DMS53 (cell line): ENCODE measurements at places on chromosomes 6 and 20.
A peak's percentile ranks its signal among the peaks of the same experiment; 100 is the strongest.

DNA sequence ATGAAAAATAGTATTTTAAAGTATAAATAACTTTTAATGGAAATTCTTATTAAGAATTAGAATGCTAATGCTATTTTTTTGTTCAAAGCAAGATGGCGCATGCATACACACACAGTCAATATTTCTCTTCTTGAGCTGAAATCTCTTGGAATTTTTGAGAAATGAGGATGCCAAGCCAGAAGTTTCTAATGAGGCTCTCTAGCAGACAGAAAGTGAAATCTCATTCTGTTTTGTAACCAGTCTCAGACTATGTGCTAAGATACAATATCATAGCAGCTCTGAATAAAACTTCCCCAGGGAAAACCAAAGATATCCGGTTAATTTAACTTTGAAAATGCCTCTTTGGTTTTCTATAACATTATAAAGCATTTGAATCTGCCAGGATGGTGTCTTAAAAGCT is 97.2 kb upstream of the HDAC2 start:
- no peak for DNase-seq

DNA sequence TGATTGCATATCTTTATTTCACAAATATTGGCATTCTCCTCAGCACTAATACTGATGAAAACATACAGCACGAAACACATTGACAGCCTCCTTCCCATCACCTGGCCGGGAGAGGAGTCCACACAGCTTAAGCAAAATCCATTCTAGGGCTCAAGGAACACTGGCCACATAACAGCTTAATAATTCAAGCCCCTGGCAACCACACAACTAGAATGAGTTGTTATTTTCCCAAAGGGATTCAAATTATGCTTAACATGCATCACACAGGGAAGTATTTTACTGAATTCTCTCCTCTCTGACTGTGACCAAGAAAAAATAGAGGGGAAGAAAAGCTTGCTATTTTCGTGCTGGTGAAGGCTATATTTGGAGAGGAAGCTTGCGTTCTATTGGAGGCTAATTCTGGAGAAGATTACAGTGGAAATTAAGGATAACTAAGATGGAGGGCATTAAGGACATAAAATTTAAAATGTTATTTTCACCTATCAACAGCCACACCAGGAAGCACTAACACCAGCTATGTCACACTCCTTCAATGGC is 198.5 kb downstream of the ADGRG6 start:
- DNase-seq: no peak

DNA sequence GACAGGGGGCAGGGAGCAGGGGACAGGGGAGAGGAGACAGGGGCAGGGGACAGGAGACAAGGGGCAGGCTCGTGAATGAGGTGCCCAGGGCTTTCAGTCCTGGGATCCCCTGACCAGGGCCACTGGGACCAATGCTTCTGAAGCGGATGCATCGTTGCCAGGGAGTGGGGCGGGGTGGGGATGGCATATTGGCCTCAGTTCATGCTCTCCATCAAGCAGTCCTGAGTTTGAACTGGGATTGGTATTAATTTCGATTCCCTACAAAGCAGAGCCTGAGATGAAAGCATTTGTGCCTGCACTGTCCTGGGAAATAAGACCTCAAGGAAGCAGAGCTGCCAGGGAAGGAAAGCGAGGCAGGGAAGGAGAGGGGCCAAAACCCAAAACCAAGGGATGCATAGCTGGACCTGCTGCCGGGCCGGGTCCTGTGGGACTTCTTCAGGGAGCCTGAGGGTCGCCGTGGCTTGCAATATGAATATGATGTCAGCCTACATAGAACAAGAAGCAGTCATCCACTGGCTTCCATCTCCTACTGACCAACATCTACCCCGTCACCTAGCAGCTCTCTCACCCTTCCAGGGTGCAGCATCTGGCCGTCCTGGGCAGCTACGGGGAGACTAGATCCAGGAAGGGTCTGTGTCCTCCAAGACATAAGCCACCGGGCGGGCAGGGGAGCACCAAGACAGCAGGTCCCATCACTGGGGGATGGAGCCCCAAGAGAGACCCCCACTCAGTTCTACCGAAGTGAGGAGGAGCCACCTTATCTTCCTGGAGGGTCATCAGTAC is 233.3 kb downstream of the SYNDIG1 start:
- DNase-seq: no peak

DNA sequence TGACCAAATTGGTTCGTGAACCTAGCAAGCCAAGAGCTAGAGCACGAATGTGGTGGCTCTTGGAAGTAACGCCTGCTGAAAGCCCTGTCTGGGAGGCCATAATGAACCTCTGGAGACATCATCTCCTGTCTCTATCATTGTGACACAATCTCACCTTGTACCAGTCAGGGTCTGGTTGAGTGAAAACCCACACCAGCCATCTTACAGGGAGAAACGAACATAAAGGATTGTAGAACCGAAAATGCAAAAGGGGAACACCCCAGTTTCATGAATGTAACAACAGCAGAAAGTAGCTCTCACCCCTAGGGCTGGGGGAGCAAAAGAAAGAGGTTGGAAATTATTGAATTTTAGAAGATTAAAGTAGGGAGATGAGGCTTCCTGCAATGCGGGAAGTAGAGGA is 50.9 kb upstream of the TAB2 start:
- no peak for DNase-seq

GRCh38 chr20:61900011-61900944 is 165.4 kb downstream of the TAF4 start:
- no peak for DNase-seq

DNA sequence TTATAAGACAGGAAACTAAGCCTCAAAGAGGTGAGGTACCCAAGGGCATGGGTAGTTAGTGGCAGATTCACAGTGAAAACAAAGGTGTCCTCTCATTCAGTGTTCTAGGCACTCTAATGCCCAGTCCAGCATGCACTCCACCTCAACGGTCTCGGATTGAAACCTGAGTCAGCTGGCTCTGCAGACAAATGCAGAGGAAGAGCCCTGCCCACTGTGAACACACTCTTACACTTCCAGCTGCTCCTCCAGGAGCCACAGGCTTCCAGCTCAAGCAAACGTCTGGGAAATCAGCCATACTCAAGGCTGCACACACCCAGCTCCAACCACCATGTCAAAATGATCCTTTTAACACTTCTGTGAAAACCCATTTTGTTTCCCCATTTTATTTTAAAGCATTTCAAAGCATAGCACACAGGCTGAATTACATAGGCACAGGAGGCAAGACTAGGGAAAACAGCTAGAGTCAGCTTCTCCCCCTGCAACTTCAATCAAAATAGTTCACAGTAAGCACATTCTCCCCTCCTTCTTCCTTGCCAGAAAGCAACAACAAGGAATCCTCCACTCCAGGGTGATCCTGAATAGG is 3.0 kb upstream of the IL17A start:
- peak; percentile 70 for DNase-seq

DNA sequence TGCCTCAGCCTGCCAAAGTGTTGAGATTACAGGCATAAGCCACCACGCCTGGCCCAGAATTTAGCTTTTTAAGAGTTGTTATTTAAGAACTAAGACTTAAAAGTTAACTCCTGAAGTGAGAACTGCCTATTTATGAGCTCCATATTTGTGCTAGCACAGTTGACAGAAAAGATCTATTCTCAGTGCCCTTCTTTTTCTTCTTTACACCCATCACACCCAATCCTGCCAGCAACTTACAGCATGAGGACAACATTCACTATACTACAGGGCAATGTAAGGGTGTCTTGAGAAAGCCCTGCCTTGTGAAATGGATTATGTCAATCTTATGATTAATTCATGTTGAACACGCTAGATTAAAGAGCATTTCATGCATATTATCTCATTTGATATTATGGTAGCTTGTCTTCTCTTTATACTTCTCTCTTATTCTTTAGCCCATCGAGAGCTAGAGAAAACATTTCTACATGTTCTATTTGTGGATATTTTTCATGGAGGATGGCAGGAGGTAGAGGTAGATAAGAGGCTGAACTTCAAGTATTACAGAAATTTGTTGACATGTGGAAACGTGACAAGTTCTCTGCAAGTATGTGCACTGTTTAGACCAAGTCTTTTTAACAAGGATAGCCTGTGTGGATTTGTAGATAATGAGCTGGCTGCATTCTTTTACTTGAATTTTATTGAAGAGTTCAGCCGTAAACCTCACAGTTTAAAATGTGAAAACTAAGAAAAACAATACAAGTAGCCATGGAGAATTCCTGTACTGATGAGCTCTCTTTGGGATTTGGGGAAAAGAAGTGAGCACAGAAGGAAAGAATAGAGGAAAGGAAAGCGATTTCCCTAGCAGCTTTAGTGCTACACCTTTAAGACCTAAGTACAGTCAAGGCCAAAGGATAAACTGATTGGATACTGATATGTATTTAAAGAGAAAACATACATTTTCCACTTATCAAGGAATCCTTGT is 212.2 kb downstream of the ARHGAP18 start:
- no peak for DNase-seq

- DNase-seq: no peak
Observed at GRCh38 chr20:17838921-17839320, 129.7 kb downstream of the SNX5 start.

DNA sequence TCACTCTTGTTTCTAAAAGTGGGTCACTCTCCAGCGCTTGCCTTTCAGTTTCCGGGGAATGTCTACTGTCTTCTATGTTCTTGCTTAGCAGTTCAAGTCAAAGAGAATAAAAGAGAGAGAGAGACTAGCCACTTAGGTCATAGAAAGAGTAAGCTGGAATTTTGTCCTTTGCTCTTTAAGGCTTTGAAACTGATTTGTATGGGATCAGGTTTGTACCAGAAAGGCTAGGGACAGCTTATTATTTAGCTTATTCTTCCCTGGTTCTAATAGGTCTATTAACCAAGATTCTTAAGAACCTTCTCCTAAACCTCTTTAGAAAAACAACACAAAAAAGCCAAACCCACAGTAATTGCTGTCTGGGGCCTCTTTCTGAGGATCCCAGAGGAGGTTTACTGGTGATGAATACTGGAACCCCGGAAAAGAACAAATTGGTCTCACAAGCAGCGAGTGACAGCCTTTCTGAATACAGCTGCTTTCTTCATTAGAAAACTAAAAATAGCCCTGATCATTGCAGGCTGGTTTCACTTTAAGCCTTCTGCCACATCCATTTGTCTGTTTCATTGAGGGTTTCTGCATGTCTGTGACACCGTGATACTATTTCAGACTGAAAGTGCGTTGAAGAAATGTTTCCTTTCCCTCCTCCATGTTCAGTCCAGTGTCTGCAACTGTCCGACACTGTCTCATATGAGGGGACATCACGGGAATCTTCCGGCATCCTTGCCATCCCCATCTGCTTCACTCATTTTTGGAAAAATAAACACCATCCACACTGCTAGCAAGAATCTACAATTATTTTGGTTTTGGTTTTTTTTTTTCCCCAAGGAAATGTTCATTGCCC is 75.1 kb upstream of the ATXN1 start:
- no peak for DNase-seq

DNA sequence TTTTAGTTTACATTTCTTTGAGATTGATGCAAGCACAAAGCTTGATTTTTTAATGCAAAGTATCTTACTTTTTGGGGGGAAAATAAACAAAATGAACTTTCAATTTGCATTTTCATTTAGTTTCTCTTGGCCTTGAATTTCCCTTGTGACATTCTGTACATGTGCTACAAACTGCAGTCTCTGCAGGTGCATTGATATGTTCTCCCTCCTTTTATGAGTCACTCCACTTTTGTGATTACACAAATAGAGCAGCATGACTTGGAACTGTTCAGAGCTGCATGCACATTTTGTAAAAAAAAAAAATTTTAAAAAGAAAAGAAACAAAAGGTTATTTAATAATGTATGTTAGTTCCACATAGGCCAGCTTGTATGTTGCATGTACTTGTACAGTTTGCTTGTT is 220.0 kb upstream of the KCNQ5 start:
- peak; percentile 61 for DNase-seq

DNA sequence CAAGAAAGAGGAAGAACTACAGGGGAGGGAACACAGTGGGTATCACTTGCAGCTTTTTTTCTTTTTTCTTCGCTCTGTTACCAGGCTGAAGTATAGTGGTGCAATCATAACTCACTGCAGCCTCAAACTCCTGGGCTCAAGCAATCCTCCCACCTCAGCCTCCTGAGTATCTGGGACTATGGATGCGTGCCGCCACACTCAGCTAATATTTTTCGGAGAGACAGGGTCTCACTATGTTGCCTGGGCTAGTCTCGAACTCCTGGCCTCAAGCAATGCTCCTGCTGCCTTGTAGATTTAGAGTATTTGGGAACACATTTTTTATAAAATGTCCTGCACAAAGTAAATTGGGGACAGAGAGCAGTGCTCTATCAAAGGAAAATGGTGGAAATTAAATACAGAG is 28.3 kb downstream of the PARD6B start:
- no peak for DNase-seq
